ENCODE measurements at places on chromosomes 4 and X.

- DNase-seq, result no peak
Observed at GRCh38 chrX:154750301-154751202, at the start of gene GAB3. Gene GAB3, minus strand, starts transcription at chrX:154751077. Its CDS starts 52 bp downstream, at chrX:154751025.

- DNase-seq, result no peak
Observed at GRCh38 chr4:83172371-83172770, 57.8 kb upstream of the PLAC8 start.

DNA sequence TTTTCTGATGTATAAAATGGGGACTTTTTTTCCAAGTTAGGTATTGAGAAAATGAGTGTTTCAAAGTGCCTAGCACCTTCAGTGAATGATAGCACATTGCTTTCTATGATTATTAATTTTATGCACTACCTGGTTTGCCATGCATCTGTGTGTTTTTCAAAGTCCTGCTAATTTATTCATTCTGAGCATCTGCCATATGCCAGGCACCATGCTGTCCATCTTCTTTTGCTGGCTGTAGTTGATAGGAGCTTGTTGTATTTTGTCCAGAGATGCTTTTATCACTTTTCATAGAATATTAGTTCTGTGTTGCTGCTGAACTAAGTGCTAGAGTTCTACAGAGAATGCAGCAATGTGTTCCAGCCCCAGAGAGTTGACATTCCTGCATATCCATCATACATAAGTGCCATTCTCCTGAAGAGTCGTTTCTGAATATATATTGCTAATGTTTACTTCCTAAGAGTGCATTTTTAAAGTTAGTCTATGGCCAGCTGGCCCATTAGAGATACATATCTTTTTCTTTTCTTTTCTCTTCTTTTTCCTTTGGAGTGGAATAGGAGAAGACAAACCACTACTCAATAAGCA is 49.0 kb upstream of the CLNK start:
- no peak for DNase-seq

GRCh38 chr4:90852237-90852636 is 725.0 kb downstream of the CCSER1 start:
- peak; percentile 81 for DNase-seq

GRCh38 chr4:13481569-13481968 is 2.6 kb downstream of the RAB28 start:
- no peak for DNase-seq

DNA sequence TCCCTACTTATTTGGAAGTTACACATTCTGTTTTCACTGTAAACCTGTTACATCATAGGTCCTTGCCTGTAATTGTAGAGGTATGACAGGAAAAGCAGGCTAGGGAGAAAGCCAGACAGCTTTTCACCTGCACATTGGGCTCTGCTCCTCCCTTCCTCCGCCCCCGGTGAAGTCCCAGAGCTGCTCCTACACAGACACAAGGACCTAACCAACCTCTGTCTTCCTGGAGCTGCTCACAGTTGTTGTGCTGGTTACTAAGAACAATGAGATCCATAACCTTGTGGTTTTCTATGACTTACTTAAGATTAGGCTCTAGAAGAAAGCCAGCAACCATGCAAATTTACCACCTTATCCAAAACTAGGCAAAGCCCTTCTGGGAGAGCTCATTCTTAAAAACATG is 40.0 kb downstream of the MOSPD2 start:
- DNase-seq, result no peak

GRCh38 chr4:8761167-8761823 is 110.3 kb downstream of the HMX1 start:
- DNase-seq, result no peak

- DNase-seq, result no peak
Observed at GRCh38 chr4:57924951-57925350, 814.8 kb upstream of the IGFBP7 start.

DNA sequence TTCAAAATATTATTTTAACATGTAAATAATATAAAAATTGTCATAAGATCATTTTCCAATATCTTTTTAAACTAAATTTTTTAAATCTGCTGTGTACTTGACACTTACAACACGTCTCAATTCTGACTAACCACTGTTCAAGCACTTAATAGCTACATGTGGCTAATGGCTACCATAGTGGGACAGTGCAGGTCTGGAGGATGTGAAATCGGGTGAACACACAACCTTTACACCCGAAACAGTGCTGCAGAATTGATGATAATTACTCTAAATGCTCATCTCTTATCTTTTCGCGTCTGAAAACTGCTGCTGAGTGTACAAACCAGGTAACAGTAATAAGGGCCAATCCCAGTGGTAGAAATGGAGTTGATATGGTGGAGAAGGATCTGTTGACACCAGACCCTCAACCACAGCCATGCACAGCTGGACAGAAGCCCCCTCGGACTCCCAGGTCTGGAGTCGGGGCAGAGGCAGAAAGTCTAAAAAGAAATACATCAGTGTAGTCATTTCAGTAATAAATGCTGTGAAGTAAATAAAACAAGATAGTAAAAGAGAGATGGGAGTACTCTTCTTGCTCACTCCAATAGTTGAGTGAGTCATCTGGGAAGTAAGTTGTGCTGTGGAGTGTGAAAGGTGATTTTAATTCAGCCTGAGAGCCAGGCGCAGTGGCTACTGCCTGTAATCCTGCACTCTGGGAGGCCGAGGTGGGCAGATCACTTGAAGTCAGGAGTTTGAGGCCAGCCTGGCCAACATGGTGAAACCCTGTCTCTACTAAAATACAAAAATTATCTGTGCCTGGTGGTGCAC is 150.0 kb downstream of the CBR4 start:
- no peak for DNase-seq

GRCh38 chr4:173565281-173565680 is 35.3 kb upstream of the HAND2 start:
- no peak for DNase-seq

DNA sequence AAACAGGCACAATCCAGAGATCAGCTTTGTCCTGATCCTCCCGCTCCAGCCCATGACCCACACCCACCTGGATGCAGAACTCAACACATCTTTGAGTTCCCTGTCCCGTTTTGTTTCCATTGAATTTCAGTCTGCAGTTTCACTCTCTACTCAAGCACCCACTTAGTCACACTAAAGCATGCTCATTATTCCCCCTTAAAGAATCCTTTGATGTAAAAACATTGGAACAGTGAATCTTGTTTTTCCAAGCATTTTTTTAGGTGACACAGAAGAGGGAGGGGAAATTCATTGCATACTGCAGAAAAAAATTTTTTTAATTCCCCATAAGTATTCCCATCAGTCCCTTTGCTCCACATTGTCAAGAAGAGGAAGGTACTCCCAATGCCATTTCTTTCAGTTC is 249.7 kb upstream of the TTC29 start:
- no peak for DNase-seq

DNA sequence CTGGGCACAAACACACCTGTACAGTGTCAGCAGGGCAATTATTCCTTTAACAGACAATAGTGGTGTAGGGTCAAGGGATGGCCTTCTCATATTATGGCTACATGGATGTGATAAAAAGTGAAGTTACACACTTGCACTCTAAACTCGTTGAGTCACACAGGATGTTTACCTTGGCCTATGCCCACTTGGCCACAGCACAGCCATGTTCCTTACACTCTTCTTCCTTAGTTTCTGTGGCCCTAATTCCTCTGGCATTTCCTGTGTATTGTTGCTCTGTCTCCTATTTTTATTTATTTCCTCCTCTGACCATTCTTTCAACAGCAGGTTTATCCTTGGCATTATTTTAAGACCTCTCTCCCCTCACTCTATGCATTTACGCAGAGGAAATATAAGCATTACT is 86.8 kb upstream of the NPFFR2 start:
- no peak for DNase-seq

DNA sequence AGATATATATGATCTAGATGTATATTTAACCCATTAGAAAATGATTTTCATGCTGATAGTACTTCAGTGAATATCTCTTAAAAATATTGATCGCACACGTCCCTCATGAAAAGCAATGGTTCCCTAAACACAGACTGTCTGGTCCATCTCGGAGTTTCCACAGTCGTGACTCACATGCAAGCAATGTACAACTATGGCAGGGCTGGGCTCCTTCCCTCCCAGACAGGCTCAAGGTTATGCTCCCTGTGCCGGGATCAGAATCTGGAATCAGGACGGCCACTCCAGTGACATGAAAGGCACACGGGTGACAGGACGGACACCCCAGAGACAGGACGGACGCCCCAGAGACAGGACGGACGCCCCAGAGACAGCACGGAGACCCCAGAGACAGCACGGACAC is 40.2 kb upstream of the PPP2R3B start:
- no peak for DNase-seq

GRCh38 chr4:142353149-142353738 is 492.9 kb downstream of the INPP4B start:
- no peak for DNase-seq

DNA sequence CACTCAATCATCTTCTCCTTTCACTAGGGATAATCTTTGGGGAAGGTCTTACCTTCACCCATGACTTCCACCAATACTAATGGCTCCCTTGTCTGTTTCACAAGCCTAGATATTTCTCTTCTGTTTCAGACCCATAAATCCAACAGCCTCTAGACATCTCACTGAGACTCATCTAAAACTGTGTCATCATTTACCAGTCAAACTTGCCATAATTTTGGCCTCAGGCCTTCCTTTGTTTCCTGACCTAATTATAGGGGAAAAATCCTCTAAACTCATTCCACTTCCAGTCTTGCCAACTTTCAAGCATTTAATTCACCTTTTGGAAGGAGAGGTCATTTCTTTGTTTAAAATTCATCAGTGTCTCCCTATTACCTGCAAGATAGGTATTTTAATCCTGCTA is 181.0 kb upstream of the CNKSR2 start:
- DNase-seq, result no peak

- no peak for DNase-seq
Observed at GRCh38 chrX:115023139-115023538, 5.7 kb upstream of the IL13RA2 start.

DNA sequence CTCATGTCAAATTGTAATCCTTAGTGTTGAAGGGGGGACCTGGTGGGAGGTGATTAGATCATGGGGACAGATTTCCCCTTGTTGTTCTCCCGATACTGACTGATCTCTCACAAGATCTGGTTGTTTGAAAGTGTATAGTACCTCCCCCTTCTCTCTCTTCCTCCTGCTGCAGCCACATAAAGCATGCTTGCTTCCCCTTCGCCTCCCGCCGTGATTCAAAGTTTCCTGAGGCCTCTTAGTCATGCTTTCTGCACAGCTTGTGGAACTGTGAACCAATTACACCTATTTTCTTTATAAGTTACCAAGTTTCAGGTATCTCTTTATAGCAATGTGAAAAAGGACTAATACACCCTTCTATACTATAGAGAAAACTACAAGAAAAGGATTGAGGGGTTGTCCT is 1170.5 kb upstream of the AGA start:
- no peak for DNase-seq

GRCh38 chr4:151460434-151460833 is 51.5 kb downstream of the FHIP1A start:
- no peak for DNase-seq

DNA sequence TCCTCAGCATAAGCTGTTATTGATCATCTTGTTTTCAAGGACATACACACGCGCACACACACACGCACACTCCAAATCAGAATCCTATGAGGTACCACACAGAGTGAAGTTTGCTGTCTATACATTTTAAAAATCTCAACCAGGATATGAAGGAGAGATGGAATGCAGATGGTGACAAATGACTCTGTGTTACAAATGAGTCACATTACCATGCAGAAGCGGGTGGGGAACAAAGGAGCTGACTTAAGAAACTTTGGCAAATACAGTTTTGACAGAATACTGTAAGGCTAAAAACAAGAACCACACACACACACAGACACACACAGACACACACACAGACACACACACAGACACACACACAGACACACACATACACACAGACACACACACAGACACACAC is 81.7 kb downstream of the RELL1 start:
- no peak for DNase-seq

- no peak for DNase-seq
Observed at GRCh38 chr4:18185491-18185890, 163.9 kb upstream of the LCORL start.

DNA sequence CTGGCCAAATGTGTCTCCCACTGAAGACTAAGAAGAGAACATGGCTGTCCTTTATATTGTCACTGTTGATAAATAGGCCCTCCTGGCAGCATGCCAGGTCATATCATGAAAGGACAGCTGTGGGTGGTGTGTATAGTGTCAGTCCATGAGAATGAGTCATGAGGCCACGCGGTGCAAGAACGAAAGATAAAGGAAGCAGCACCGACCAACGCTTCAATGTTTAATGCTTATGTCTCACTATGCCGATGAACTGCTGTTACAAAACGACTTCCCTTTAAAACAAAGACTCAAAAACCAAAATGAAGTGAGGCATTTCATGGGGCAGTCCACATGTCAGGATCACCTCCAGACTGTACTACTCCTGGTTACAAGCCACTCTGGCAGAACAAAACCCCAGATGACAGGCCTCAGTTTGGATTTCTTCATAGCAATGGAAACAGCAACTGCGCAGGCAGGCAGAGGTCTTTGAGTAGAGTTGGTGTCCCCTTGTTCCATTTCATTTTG is 5.2 kb upstream of the TCEANC start:
- DNase-seq, result no peak

GRCh38 chr4:66489783-66490452 is 819.6 kb upstream of the EPHA5 start:
- DNase-seq, result no peak

- no peak for DNase-seq
Observed at GRCh38 chr4:152709675-152710438, 30.1 kb upstream of the TMEM154 start.

DNA sequence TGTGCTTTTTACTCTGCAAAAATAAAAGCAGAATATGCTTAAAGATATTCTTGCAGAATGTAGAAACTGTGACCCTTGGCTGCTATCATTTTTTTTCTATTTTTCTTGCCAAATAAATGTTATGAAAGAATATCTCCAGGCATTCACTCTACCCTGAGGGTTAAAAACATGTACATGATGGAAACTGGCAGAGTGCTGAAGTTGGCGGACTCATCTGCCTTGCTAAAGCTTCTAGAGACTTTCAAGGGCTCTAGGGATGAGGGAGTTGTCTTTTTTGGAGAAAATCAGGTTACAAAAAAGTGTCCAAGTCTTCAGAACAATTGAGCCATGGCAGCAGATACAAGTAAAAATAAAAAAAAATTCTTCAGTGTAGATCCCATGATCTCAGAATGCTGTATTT is 40.5 kb upstream of the NRK start:
- no peak for DNase-seq

DNA sequence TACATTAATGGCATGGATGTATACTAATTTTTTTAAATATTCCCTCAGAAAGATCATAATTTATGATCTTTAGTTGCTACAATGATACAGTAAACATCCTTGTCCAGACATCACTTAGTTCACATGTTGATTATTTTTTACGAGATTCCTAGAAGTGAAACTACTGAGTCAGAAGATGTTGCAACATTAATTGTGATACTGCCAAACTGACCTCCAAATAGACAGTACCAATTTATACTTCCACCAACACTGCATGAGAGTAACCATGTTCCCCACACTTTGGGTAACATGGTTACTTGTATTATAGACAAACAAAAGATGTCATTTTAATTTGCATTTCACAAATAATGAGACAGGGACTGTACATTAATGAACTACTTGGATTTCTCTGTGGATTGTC is 19.6 kb downstream of the RCHY1 start:
- no peak for DNase-seq

GRCh38 chr4:57412259-57413054 is 302.3 kb upstream of the IGFBP7 start:
- no peak for DNase-seq

Data from posterior cingulate gyrus (tissue), 11 donors.